Neuronal stem cell (in vitro differentiated cells): ENCODE measurements at places on chromosomes 13 and 19.

- no peaks in the 10 kb centered on the region for H3K27me3 ChIP-seq
- no peak overlapping the region for H3K4me3 ChIP-seq
- H3K36me3 ChIP-seq, result peaks cover 2% of the 10 kb centered on the region
- no peak for DNase-seq
- H3K27ac ChIP-seq, result no peak overlapping the region
- peaks cover 17% of the 10 kb centered on the region for H3K4me1 ChIP-seq
These were observed 44.4 kb downstream of the COMP start for GRCh38 chr19:18746401-18747325.

DNA sequence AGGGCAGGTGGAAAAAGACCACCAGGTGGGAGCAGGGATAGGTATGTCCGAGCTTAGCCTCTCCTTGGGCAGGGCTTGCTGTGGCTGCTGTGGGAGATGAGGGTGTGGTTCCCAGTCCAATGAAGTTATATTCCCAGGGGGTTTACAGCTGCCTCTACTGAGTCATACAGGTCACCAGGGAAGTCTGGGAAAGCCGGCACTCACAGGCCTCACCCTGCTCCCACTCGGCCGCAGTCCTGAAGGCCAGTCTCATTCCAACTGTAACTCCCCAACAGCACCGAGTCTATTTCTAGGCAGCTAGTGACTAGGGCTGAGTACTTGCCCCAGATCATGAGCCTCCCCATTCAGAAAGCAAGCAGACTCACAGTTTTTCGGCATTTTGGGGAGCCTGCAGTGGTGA, 77.1 kb downstream of the FNDC3A start:
- no peak overlapping the region for H3K4me3 ChIP-seq
- no peaks in the 10 kb centered on the region for H3K27me3 ChIP-seq
- H3K4me1 ChIP-seq, result no peaks in the 10 kb centered on the region

- no peak overlapping the region for H3K27ac ChIP-seq
- no peak for DNase-seq
- H3K4me1 ChIP-seq, result peaks cover 12% of the 10 kb centered on the region
- H3K27me3 ChIP-seq, result no peaks in the 10 kb centered on the region
- no peaks in the 10 kb centered on the region for H3K36me3 ChIP-seq
- no peak overlapping the region for H3K4me3 ChIP-seq
These were observed 335.7 kb downstream of the RFC3 start for GRCh38 chr13:34153428-34154180.

DNA sequence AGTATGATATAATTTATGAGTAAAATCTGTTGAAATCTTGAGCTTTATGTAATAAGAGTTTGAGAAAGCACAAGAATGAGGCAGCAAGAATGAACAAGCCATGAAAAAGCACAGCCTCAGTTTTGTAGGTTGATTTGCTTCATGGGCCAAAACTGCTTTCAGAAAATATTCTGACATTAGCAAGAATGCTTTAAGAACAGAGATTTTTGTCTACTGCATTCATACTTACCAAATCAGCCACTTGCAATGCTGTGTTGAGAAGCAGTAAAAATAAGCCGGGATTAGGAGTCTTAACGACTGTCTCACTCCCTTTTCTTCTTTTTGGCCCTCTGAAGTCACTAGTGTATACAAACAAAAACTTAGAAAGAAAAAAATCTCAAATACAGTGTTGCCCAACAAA, 114.5 kb downstream of the POSTN start:
- H3K27me3 ChIP-seq, result no peaks in the 10 kb centered on the region
- DNase-seq, result no peak
- no peak overlapping the region for H3K4me3 ChIP-seq
- no peak overlapping the region for H3K27ac ChIP-seq

- H3K27me3 ChIP-seq, result peaks cover 35% of the 10 kb centered on the region
- peak within 1 kb of the TSS; percentile 35 for H3K27ac ChIP-seq
- peak within 1 kb of the TSS; percentile 88 for H3K4me3 ChIP-seq
These were observed at the start of gene PPP1R13L for GRCh38 chr19:45404557-45405434. PPP1R13L (minus strand) TSS chr19:45405069; CDS start chr19:45398318, 6,751 bp downstream.

- no peak for DNase-seq
- no peaks in the 10 kb centered on the region for H3K27me3 ChIP-seq
- peaks cover 17% of the 10 kb centered on the region for H3K4me1 ChIP-seq
- no peaks in the 10 kb centered on the region for H3K36me3 ChIP-seq
- no peak within 1 kb of the TSS for H3K27ac ChIP-seq
These were observed at the start of gene S1PR5 for GRCh38 chr19:10517361-10517759. S1PR5 (minus strand) TSS chr19:10517447; CDS start chr19:10515011, 2,436 bp downstream.

GRCh38 chr13:43629691-43630480, 156.9 kb downstream of the ENOX1 start:
- H3K4me1 ChIP-seq, result no peaks in the 10 kb centered on the region
- H3K27me3 ChIP-seq, result no peaks in the 10 kb centered on the region
- H3K36me3 ChIP-seq, result no peaks in the 10 kb centered on the region
- peak overlapping the region; percentile 33 for H3K27ac ChIP-seq
- H3K4me3 ChIP-seq, result no peak overlapping the region
- no peak for DNase-seq

GRCh38 chr13:25762281-25762680, 289.5 kb downstream of the SHISA2 start:
- H3K36me3 ChIP-seq, result no peaks in the 10 kb centered on the region
- H3K4me1 ChIP-seq, result no peaks in the 10 kb centered on the region
- DNase-seq, result no peak
- H3K27ac ChIP-seq, result no peak overlapping the region
- no peak overlapping the region for H3K4me3 ChIP-seq

DNA sequence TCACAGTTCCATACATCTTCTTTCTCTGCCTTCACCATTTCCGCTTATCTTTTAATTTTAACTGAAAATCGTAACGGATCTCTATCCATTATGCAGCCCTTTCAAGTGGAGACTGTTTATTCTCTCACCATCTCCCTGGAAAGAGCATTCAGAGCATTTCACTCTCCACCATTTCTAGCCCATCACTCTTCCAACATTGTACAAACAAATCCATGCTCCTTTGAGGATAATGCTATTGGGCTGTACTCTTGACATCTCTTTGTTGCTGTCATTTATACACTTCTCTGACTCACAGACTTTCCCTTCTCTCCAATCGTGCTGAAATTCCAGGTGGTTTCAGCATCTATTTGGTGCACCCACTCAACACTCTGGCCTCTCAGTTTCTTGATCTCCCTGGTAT, 71.4 kb downstream of the NAA16 start:
- H3K36me3 ChIP-seq, result peaks cover 5% of the 10 kb centered on the region
- no peaks in the 10 kb centered on the region for H3K27me3 ChIP-seq
- H3K4me1 ChIP-seq, result no peaks in the 10 kb centered on the region

DNA sequence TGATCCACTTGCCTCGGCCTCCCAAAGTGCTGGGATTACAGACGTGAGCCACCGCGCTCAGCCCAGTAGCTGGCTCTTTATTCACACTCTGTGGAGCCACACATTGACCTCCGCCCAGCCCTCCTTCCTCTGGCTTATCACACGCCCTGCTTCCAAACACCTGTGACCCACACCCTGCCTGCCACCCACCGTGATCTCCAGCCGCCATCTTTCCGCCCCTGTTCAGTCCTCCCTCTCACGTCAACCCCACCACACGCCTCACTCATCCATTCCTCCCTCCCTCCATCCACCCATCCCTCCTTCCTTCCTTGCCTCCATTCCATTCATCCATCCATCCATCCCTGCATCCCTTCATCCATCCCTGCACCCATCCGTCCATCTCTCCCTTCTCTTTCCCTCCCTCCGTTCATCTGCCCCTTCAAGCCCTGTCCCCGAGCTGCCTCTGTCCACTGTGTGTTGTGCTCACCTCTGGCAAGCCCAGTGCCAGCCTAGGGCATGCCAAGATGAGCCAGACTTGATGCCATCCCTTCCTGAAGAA, 17.6 kb downstream of the ZNF296 start:
- DNase-seq, result no peak
- H3K36me3 ChIP-seq, result peaks cover 96% of the 10 kb centered on the region
- no peak overlapping the region for H3K27ac ChIP-seq
- H3K27me3 ChIP-seq, result no peaks in the 10 kb centered on the region

DNA sequence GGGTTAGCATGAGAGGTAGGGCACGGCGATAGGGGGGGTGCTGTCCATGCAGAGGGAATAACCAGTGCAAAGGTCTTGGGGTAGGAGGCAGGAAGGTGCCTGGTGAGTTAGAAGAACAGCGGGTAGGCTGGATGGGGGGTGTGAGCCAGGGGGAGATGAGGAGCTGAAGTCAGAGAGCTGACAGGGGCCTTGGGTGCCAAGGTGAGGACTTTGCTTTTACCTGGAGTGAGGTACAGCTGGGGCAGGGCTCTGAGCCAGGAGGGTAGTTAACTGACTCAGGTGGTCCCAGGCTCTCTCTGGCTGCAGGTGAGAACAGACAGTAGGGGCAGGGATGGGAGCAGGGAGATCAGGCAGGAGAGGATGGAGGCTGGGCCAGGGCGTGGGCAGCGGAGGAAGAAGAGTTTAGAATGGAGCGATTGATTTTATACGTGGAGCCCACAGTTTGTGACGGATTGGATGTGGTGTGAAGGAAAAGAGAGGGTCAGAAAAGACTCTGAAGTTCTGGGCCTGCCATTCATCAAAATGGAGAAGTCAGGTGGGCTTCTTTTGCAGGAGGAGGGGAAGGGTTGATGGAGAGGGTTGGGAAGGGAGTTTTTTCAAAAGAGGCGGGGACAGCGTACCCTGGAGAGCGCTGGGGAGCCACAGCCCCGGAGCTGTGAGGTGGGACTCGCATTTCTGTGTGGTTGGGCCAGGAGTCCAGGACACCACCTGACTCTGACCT, 1.2 kb upstream of the GRAMD1A start:
- no peak for DNase-seq
- peak overlapping the region; percentile 94 for H3K27ac ChIP-seq
- H3K4me3 ChIP-seq, result peak overlapping the region; percentile 81
- H3K27me3 ChIP-seq, result no peaks in the 10 kb centered on the region

GRCh38 chr13:110644892-110645521, 29.7 kb downstream of the NAXD start:
- DNase-seq, result peak; percentile 65
- no peaks in the 10 kb centered on the region for H3K4me1 ChIP-seq
- H3K27me3 ChIP-seq, result no peaks in the 10 kb centered on the region
- H3K4me3 ChIP-seq, result no peak overlapping the region
- peaks cover 90% of the 10 kb centered on the region for H3K36me3 ChIP-seq

DNA sequence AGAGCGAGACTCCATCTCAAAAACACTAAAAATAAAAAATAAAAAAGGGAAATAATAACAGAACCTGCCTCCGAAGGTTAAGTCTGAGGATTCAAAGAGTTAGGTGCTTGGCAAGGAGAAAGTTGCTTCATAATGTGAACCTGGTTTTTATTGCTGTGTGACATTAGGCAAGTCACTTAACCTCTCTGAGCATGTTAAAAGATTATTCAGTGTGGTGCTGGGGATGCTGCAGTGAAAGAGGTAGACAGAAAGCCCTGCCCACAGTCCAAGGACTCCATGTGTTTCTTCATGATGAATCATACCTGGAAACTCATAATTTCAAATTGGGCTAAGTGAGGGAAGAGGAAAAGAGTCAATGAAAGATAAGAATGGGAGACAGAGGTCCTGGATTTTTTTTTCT, 2.4 kb downstream of the IL27RA start:
- no peak overlapping the region for H3K27ac ChIP-seq
- no peak overlapping the region for H3K4me3 ChIP-seq
- no peaks in the 10 kb centered on the region for H3K27me3 ChIP-seq
- no peak for DNase-seq
- peaks cover 1% of the 10 kb centered on the region for H3K4me1 ChIP-seq

DNA sequence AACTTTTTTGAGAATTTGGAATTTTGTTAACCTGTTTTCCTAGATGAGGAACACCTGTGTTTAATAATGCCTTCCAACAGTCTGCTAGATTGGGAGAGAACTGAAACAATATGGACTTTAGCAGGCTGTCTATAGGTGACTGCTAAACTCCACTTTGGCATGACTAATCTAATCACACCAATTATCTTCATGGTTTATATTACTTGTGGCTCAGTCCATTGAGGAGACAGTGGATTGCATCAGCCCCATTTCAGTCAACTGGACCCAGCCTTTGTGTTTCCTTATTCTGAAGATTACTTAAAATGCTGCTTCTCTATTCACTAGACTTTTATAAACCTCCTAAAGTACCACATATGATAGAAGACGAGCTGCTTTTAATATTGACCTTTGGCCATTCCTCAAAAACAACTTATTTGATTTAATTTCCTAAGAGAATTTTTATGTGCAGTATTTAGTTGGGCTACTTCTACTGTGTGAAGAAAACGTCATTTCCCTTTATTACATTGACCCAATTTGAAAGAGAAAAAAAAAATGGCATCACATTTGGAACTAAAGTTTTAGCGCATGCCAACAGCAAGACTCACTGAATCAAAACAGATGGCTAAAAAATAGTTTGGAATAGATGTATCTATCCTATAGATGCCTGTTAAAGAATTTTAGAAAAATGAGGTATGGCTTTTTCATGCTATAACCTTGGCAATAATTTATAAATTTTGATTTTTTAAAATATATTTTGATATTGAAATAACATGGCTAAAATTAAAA, 295.8 kb downstream of the NDFIP2 start:
- H3K4me3 ChIP-seq, result no peak overlapping the region
- peaks cover 24% of the 10 kb centered on the region for H3K4me1 ChIP-seq
- no peaks in the 10 kb centered on the region for H3K36me3 ChIP-seq
- no peaks in the 10 kb centered on the region for H3K27me3 ChIP-seq
- H3K27ac ChIP-seq, result no peak overlapping the region

GRCh38 chr13:40319699-40320579, 346.5 kb downstream of the FOXO1 start:
- H3K27me3 ChIP-seq, result no peaks in the 10 kb centered on the region
- no peak overlapping the region for H3K4me3 ChIP-seq
- H3K27ac ChIP-seq, result no peak overlapping the region
- peaks cover 5% of the 10 kb centered on the region for H3K4me1 ChIP-seq
- H3K36me3 ChIP-seq, result no peaks in the 10 kb centered on the region
- DNase-seq, result no peak

- peaks cover 2% of the 10 kb centered on the region for H3K4me1 ChIP-seq
- no peaks in the 10 kb centered on the region for H3K36me3 ChIP-seq
- H3K27me3 ChIP-seq, result no peaks in the 10 kb centered on the region
- H3K27ac ChIP-seq, result no peak overlapping the region
These were observed 37.4 kb downstream of the CCNE1 start for GRCh38 chr19:29849208-29849607.

- H3K4me3 ChIP-seq, result no peak overlapping the region
- no peak for DNase-seq
- peaks cover 10% of the 10 kb centered on the region for H3K4me1 ChIP-seq
- no peaks in the 10 kb centered on the region for H3K36me3 ChIP-seq
- no peaks in the 10 kb centered on the region for H3K27me3 ChIP-seq
These were observed 6.7 kb downstream of the ZBTB32 start for GRCh38 chr19:35710784-35711723.

DNA sequence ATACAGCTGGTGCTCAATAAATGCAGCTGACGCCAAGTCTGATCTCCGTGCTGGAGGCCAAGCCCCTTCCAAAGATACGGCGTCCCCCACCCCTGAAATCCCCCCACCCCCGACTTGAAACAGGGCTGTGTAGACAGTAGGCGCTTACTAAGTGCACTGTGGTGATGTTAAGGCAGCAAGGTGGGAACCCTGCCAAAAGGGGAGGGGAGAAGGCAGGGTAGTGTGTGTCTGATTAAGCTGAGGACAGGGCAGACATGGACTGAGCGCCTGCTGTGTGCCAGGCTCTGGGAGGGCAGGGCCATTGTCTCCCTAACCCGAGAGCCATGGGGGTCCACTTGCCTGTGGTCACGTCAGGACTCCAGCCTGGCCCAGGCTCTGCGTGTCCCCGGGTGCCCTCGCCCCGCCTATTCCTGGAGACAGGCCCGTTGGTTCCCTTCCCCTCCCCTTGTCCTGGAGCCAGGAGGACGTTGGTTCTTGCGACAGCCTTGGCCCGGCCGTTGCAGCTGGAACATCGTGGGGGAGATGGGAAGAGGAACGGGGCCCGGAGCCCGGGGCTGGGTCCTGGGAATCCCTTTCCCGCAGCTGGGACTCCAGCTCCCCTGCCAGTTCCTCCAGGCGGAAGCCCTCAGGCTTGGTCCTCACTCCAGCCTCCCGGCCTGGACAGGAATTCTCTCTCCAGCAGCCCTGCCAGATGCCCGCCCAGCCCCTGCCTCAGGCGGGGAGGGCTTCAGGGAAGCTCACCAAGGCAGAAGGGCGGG, 1.7 kb upstream of the ELANE start:
- no peaks in the 10 kb centered on the region for H3K36me3 ChIP-seq
- no peak overlapping the region for H3K4me3 ChIP-seq
